Activated CD4-positive, CD25-positive, alpha-beta regulatory T cell (primary cell): ENCODE measurements at places on chromosomes 13 and 19.

- no peak for DNase-seq
These were observed 51.8 kb upstream of the GPI start for GRCh38 chr19:34313188-34313587.

GRCh38 chr13:43874504-43875092 lies 4.9 kb downstream of the CCDC122 start:
- DNase-seq: no peak

DNA sequence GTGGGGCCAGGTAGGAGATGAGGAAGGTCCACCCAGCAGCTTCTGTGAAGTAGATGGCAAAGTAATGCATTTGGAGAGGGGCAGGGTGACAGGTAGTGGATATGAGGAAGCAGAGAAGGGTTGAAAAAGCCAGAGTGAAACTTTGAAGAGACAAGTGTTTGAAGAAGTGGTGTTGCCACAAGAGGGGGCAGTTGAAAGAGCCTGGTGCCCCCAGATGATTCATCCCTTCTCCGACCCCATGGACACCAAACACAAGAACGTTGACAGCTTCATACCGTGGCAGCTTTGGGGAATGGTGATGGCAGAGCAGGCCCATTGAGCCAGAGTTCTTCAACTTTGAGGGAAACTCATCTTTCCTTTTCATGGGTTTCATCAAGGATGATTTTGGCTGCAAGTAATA lies 19.9 kb downstream of the IFNL3 start:
- no peak for DNase-seq

DNA sequence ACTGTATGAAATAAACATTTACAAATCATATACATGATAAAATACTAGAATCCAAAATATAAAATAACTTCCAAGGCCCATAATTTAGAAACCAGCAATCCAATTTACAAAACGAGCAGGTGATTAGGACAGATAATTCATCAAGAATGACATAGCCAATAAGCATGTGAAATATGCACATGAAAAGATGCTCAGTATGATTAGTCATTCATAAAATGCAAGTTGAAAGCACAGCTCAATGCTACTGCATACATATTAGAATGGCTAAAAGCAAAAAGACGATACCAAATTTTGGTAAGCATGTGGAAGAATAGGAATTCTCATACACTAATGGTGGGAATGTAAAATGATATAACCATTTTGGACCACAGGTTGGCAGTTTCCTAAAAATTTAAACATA lies 837.2 kb upstream of the MIR17HG start:
- DNase-seq: no peak

GRCh38 chr19:55703790-55704215 lies 28.8 kb downstream of the EPN1 start:
- no peak for DNase-seq
